ENCODE measurements at places on chromosomes 16 and 17. TPM values are rescaled to one million over a fixed set of nuclear protein-coding genes. Genes with fewer than 3 reads are reported as not detected.

GRCh38 chr16:66344533-66345145, 21.9 kb upstream of the CDH5 start:
- no peak for DNase-seq

SLC16A11 gene
- not detected for total RNA-seq

DNA sequence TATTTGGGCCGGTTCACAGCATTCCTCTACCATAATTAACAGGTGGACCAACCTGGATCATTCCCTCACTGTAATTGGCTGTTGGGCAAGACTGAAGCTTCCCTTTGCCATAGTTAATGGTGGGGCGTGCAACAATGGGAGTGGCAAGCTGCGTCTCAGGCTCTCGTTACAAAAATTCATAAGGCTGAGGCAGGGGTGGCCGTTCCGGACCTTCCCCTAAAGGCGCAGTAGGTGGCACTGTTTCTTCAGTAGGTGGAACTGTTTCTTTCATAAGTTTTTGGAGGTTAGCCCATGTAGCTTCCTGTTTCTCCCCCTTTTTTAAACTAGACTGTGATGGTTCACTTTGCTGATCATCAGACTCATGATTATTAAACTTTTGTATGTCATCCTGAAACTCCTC, 17.0 kb upstream of the TMC5 start:
- DNase-seq: no peak

KCNJ18 gene
- total RNA-seq: not detected

LRRC75A gene
- total RNA-seq: 1.2 TPM

- no peak for DNase-seq
Measured at GRCh38 chr17:16429083-16429482, 13.7 kb downstream of the TRPV2 start.

TBC1D26 gene
- not detected for total RNA-seq

SCIMP gene
- 0.21 TPM for total RNA-seq

HBA2 gene
- total RNA-seq: 4,439 TPM

GRCh38 chr17:14228903-14229302, 7.8 kb downstream of the CDRT15 start:
- no peak for DNase-seq

GRCh38 chr17:80881306-80881705, 110.3 kb upstream of the CHMP6 start:
- no peak for DNase-seq

RPRML gene
- not detected for total RNA-seq

GRCh38 chr16:8963010-8963820, 491 bp downstream of the USP7 start:
- DNase-seq: no peak

EVI2B gene
- total RNA-seq: 0.85 TPM

PYY gene
- total RNA-seq: not detected

DNA sequence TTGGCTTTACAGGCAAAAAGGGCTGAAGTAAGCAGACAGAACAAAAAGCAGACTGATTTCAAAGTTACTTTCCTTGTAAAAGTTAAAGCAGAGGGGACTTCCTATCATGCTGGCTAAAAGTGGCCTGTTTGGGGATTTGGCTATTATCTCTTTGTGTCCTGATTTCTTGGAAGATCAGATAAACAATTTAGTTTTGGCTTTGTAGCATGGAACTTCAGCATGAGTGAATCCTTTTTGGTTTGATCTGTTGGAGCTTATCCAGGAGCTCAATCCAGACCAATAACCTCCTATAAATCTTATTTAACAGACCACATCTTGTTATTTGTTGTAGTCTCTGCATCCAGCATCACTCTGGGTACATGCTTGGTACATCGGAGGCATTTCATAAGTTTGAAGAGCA, 8.9 kb upstream of the RNF112 start:
- DNase-seq: no peak

ZACN gene
- total RNA-seq: not detected

GHDC gene
- 94.3 TPM for total RNA-seq

- no peak for DNase-seq
Measured at GRCh38 chr16:65500919-65501318, 379.1 kb upstream of the CDH11 start.

TNFRSF17 gene
- total RNA-seq: not detected

C16orf86 gene
- total RNA-seq: 1.6 TPM

- no peak for DNase-seq
Measured at GRCh38 chr17:79214940-79215604, 140.4 kb downstream of the ENGASE start.

DNA sequence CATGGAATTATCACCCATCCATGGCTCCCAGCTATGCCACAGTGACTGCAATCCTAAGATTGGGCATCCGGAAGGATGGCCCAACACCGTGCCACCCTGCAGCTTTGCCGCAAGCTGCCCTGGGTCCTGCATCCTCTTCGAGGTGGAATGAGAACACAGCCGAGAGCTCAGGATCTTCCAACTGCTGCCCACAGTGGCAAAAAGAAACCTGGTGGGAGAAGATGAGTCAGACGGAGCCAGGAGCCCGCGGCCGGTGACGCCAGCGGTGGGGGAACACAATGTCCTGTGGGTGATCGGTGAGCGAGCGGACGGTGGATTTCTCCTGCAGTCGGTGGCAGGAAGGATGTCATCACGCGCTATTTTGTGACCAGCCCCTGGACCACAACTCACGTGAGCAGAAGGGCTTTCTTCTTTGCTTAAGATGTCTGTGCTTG, 20.1 kb downstream of the CD7 start:
- DNase-seq: peak; percentile 94

- DNase-seq: no peak
Measured at GRCh38 chr16:84607694-84608093, 10.2 kb downstream of the COTL1 start.

SIRT7 gene
- total RNA-seq: 32.6 TPM

GRCh38 chr17:627051-627450, 87.6 kb downstream of the VPS53 start:
- no peak for DNase-seq

NLRP1 gene
- 67.7 TPM for total RNA-seq

DNA sequence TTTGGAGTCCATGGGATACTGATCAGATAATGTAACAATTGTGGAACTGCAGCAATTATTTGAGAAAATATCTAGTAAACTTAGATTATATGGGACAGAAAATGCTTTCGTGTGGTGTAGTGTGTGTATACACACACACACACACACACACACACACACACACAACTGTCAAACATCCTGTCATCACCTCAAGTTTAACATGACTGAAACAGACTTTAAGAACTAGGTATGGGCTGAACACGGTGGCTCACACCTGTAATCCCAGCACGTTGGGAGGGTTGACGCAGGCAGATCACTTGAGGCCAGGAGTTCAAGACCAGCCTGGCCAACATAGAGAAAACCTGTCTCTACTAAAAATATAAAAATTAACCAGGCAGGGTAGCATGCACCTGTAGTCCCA, 544 bp upstream of the EVI2A start:
- DNase-seq: no peak

CDH13 gene
- 160 TPM for total RNA-seq
